ENCODE measurements at places on chromosomes 2 and 18.

DNA sequence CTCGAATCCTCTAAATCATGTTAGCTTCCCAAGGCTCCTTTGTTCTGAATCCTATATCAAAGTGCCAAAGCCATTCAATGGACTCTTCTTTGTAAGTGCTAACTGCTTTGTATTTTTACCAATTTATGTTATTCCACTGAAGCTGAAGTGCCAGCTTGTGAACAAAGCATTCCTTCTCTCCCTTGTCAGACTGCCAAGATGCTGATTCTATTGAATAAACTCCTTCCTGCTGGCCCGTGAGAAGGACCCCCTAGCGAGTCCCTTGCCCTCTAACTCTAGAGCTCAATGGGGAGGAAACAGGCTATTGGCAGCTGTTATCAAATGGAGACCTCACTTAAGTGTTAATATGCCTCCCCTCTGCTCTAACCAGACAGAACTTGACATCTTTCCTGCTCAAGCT is 1097.9 kb upstream of the CNTNAP5 start:
- no peak for DNase-seq

DNA sequence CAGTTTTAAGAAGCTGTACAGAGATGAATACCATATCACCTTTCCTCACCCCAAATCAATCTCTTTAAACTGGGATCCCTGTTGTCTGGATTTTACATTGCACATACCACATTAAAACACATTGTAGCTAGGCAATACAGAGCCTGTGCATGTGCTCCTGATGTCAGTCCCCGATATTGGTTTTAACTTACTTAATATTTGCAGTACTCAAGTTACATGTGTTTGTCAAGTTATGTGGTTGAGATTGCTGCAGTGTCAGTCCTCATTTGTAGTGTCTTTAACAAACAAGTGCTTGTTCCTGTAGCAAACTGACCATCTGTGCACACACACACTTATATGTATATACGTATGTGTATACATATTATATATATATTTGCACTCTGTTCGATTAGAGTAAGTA is 10.4 kb upstream of the UBE2E3 start:
- DNase-seq: no peak

- no peak for DNase-seq
Observed at GRCh38 chr2:18959952-18960717, 370.8 kb upstream of the NT5C1B start.

DNA sequence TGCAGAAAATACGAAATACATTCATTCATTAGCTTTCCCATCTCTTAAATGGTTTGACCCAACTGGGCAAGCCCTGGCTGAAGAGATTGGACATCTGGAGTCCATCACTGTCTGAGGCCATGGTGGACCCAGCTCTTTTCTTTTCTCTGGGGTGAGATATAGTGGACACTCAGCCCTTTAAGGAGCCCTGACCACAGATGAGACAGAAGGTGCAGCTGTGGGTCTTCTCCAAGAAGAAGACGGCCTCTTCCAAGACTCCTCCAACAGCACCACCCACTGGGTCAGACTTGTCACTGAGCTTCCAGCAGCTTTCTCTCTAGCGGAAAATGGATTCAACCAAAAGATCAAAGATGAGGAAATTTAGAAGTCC is 27.2 kb downstream of the TWIST2 start:
- no peak for DNase-seq

DNA sequence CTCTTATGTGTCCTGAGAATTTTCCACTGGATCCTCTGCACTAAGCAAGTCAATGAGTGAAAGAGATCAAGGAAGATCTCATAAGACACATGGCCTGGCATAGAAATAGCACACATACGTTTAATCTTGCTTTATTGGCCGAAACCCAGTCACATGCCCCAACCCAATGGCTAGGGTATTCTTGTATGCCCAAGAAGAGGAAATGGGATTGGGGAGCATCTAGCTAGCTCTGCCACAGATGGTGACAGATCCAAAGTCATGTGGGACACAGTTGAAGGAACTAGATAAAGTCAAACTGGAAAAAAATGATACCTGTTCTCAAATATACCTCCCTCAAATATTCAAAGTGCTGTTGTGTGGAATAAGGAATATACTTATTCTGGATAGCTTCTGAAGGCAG is 74.7 kb downstream of the CD28 start:
- DNase-seq: no peak

- no peak for DNase-seq
Observed at GRCh38 chr18:6708890-6709289, 20.6 kb upstream of the ARHGAP28 start.

DNA sequence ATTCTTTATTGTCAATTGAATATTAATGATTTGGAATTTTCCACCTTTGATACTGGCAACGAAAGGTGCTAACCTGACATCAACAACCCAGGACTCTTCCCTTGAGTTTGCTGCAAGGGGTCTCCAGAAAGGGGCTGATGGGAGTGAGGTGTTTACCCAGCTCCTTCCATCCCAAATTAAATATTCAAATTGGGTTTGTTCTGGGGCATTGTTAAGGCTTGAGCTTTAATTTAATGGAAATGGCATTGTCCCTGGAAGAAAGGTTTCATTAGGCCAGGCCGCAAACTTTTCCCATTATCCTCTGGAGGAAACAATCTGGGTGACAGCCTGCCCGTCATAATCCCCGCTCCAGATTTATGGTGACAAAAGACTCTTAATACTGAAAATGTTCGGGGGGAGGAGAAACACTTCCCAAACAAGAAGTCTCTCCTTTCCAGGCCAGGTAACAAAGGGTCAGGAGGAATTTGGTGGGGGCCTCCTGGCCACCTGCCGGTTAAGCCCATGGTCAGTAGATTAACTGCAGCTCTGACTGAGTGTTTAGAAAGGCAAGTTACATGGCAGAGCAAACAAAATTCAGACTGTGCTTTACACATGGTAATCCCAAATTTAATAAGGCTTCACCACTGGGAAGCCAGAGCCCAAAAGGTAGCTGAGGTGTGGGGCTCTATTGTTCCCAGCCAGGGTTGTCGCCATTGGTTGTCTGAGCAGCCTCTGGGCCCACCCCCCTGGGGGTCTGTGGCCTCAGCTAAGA is 151.4 kb upstream of the SIX3 start:
- no peak for DNase-seq

DNA sequence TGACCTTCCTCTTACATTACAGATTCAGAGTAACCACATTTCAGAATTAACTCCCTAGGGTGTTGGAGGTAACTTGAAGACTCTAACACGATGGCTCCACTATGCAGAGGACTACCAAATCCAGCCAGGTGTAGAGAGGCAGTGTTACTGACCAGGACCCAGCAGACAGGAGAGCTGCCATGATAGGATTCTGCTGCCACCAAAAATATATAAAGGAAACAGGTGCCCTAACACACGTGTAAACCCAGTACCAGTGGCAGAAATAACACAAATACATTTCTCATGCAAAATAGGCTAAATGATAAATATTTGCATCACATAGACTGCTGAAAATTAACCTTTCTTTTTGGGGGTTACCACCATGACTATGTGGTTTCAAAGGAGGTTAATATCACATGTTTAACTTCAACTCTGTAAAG is 7.0 kb downstream of the ZBTB14 start:
- no peak for DNase-seq

- no peak for DNase-seq
Observed at GRCh38 chr2:170680172-170680941, 34.8 kb upstream of the SP5 start.

- no peak for DNase-seq
Observed at GRCh38 chr2:177484180-177484795, 91.7 kb downstream of the AGPS start.

GRCh38 chr2:66761826-66762225 is 326.9 kb downstream of the MEIS1 start:
- DNase-seq: no peak

DNA sequence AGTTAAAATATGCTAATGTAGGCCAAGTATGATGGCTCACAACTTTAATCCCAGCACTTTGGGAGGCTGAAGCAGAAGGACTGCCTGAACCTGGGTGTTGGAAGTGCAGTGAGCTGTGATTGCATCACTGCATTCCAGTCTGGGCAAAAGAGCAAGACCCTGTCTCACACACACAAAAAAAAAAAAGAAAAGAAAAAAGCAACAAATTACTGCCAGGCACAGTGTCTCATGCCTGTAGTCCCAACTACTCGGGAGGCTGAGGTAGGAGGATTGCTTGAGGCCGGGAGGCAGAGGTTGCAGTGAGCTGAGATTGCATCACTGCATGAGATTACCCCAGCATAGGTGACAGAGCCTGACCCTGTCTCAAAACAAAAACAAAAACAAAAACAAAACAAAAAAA is 110.6 kb downstream of the PRELID3A start:
- no peak for DNase-seq

GRCh38 chr2:106366204-106366885 is 101.9 kb downstream of the RGPD3 start:
- no peak for DNase-seq

- DNase-seq: no peak
Observed at GRCh38 chr2:112147382-112148168, 9.4 kb downstream of the FBLN7 start.

DNA sequence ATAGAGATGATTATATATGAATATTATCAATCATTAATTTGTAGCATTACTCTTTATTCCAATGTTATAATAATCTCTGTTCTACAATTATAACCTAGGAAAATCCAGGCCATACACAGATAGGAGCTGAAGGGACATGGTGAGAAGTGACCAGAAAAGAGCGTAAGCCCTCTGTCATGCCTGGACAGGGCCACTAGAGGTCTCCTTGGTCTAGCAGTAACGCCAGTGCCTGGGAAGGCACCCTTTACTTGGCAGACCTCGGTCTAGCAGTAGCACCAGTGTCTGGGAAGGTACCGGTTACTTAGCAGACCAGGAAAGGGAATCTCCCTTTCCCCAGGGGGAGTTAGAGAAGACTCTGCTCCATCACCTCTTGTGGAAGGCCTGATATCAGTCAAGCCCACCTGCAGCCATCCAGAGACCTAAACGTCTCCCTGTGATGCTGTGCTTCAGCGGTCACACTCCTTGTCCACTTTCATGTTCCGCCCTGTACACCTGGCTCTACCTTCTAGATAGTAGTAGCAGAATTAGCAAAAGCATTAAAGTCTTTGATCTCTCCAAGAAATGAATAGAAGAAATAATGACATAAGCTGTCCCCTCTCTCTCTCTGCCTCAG is 447.5 kb upstream of the FSIP2 start:
- no peak for DNase-seq

- peak; percentile 38 for DNase-seq
Observed at GRCh38 chr2:10620481-10620880, 69.3 kb downstream of the NOL10 start.

DNA sequence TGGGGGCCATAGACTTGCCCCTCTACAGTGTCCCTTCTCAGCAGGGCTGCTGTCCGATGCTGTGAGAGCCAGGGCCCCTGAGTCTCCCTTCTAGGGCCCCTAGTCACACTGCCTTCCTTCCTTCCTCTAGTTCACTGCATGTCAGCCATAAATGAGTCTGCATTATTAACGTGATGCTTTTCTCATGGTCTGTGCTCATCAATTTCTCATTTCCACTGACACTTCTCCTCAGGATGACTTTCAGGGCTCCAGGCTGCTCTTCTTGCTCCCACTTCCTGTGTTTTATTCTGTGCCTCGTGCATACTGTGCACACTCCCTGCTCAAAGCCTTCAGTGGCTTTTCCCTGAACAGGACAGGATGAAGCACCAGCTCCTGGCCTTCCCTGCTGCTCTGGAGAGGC is 146.5 kb downstream of the FAM210A start:
- no peak for DNase-seq

DNA sequence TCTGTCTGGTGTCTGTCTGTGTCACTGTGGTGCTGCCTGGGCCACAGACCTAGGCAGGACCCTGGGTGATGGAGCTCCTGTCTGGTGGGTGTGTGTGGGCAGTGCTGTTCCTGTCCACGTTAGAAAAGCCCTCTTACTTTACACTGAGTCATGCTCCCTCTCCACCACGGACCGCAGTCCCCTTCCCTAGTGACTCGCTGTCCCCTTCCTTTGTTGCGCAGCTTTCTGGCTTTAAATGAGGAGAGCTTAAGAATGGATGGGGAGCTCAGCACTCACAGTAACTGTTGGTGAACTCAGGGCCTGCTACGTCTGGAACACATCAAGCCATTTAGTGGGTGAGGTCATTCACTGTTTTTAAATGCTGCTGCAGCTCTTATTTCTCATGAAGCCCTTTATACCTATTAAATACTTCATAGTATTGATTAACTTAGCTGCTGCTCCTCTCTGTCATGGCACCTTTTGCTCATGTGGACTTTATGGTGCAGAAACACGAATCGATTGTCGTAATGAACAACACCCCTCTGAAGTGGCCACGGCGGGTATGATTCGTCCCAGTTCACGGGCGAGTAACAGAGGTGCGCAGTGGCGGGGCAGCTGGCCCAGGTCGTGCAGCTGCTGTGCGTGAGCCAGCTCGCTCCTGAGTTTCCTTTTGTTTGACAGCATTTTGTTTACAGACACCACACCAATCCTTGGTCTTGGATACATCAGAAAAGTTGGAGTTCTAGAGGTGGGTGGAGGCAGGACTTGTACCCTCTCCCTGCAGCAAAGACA is 100.4 kb downstream of the LDLRAD4 start:
- no peak for DNase-seq

GRCh38 chr18:79819968-79820351 is 22.2 kb downstream of the KCNG2 start:
- DNase-seq: peak; percentile 13

DNA sequence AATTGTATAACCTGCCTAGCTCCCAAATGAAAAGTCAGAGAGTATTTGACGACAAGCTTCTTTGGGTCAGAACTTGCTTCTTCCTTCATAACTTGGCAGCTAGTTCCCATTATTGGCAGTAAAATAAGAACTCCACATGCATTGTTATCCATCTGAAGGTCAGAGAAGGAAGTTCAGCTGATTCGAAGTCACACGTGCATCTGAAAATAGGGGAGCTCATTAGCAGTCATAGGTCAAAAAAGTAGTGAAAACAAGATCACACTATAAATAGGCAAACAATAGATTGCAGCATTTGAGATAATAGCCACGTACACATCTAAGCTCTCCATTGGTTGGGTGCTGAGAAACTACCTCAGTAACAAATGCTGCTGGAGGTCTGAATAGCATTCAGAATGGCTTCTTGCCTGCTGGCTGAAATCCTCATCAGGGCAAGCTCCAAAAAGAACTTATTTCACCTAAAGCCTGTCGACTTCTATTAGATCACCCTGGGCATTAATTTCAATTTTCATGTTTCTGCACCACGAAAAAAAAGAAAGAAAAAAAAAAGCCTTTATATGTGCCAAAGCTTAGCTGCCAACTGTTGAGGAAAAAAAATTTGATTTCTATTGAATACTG is 1492.9 kb upstream of the CELF4 start:
- DNase-seq: no peak

GRCh38 chr18:36851202-36851590 is 22.3 kb downstream of the KIAA1328 start:
- no peak for DNase-seq

DNA sequence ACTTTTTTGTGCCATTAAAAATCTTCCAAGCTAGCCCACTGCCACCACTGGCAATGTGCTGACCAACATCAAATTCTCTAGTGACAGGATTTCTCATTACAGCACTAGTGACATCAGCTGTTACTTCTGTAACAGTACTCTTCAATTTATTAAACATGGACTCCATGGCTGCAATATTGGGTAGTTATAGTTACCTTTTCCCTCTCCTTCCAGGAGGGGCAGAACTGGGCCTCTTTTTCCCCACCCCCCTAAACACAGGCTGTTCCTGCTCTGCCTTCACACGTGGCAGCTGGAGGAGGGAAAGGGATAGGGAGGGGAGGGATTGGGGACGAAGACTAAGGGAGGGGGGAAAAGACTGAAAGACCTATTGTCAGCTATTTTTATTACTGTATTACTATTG is 38.1 kb downstream of the TRAK2 start:
- no peak for DNase-seq

Data from CD4-positive, alpha-beta T cell treated with Interleukin-4 for 4 hours (primary cell).